ENCODE measurements at places on chromosomes 12 and 14.

GRCh38 chr14:85010186-85010585 lies 519.8 kb upstream of the FLRT2 start:
- no peak for DNase-seq

- DNase-seq, result no peak
Observed at GRCh38 chr14:101018561-101019290, 115.2 kb upstream of the RTL1 start.

DNA sequence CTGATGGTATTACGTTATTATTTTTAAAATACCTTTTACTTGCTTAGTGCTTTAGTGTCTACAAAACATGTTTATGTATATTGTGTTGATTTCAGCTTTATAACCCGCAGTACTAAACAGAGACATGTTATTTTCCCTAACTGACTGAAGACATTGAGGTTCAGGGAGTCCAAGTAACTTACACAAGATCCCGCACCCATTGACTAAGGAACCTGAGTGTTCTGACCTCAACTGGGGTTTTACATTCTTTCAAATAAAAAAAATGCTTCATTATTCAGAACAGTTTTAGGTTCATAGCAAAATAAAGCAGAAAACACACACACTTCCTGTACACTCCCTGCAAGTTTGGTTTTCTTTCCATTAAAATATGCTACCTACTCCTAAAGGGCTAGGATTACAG lies 60.4 kb upstream of the METAP2 start:
- DNase-seq, result no peak

GRCh38 chr12:32331133-32331532 lies 68.2 kb upstream of the FGD4 start:
- no peak for DNase-seq

GRCh38 chr14:42535397-42535796 lies 928.7 kb downstream of the LRFN5 start:
- DNase-seq, result no peak

- DNase-seq, result no peak
Observed at GRCh38 chr14:45364565-45365156, 111.7 kb upstream of the MIS18BP1 start.

- no peak for DNase-seq
Observed at GRCh38 chr12:22360774-22361173, 26.3 kb upstream of the ST8SIA1 start.

GRCh38 chr14:21536418-21537089 lies 10.4 kb upstream of the SALL2 start:
- no peak for DNase-seq

Data from stimulated activated CD8-positive, alpha-beta memory T cell treated with anti-CD3 and anti-CD28 coated beads, Interleukin-7, amount 100 ng/mL, for 1 hour (primary cell).